Endodermal cell (in vitro differentiated cells): ENCODE measurements at places on chromosomes 2 and 18. TPM values are rescaled to one million over a fixed set of nuclear protein-coding genes. Genes with fewer than 3 reads are reported as not detected.

The TEKT4 gene
- not detected in 2 replicates for total RNA-seq

DNA sequence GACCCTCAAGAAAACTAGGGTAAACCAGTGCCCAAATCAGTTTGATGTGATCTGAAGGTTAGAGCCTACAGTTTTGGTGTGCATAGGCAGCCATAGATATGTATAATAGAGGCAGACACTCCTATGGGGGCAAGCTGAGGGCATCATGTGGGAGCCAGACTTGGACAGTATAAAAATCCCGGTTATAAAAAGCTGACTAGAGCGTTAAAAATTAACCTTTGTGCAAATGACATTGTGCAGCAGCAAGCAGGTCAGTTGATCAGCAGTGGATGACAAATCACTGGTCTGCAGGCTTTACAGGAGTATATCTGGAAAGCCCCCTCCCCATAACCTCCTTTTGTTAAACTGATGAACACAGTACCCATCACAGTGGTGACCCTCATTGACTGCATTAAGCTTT, 107.8 kb downstream of the CTNNA2 start:
- no peaks in the 10 kb centered on the region for H3K27me3 ChIP-seq
- H3K27ac ChIP-seq: no peak overlapping the region
- H3K4me3 ChIP-seq: no peak overlapping the region
- no peaks in the 10 kb centered on the region for H3K36me3 ChIP-seq

The MERTK gene
- total RNA-seq: 29.5 and 36.6 TPM in 2 replicates

GRCh38 chr2:61165946-61166345, 4.0 kb downstream of the C2orf74 start:
- no peak overlapping the region for H3K27ac ChIP-seq
- H3K4me1 ChIP-seq: no peaks in the 10 kb centered on the region
- DNase-seq: peak; percentile 64
- no peaks in the 10 kb centered on the region for H3K27me3 ChIP-seq

The LONRF2 gene
- total RNA-seq: 0.36 and 0.40 TPM in 2 replicates

- DNase-seq: no peak
- no peaks in the 10 kb centered on the region for H3K36me3 ChIP-seq
- no peak overlapping the region for H3K4me3 ChIP-seq
- H3K27ac ChIP-seq: no peak overlapping the region
- H3K4me1 ChIP-seq: no peaks in the 10 kb centered on the region
- no peaks in the 10 kb centered on the region for H3K27me3 ChIP-seq
Measured at GRCh38 chr2:66813976-66814375, 379.1 kb downstream of the MEIS1 start.

GRCh38 chr2:208982831-208983230, 441.0 kb upstream of the MAP2 start:
- H3K27ac ChIP-seq: no peak overlapping the region
- H3K4me1 ChIP-seq: no peaks in the 10 kb centered on the region
- DNase-seq: no peak
- H3K27me3 ChIP-seq: no peaks in the 10 kb centered on the region
- no peak overlapping the region for H3K4me3 ChIP-seq
- H3K36me3 ChIP-seq: no peaks in the 10 kb centered on the region

DNA sequence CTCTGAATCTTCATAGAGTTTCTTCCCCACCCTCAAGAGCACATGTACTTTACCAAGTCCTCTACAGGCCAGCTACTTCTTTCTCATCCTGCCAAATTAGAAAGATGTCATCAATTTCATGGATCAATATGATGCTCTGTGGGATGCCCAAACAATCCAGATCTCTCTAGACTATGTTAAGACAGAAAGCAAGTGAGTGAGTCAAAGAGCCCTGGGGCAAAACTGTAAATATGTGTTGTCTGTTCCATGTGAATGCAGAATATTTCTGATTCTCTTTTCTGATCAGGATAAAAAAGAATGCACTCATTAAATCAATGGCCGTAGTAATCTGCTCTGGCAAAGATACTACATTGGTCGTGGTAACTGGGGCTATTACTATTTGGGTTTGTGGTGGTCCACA, 53.1 kb upstream of the ROCK2 start:
- no peak overlapping the region for H3K4me3 ChIP-seq
- no peaks in the 10 kb centered on the region for H3K36me3 ChIP-seq
- no peak overlapping the region for H3K27ac ChIP-seq
- no peak for DNase-seq
- H3K27me3 ChIP-seq: no peaks in the 10 kb centered on the region
- no peaks in the 10 kb centered on the region for H3K4me1 ChIP-seq

The KYNU gene
- total RNA-seq: 2.3 to 4.2 TPM (median 3.2 TPM) in 3 replicates

The C2orf92 gene
- 14.9 and 17.4 TPM in 2 replicates for total RNA-seq

DNA sequence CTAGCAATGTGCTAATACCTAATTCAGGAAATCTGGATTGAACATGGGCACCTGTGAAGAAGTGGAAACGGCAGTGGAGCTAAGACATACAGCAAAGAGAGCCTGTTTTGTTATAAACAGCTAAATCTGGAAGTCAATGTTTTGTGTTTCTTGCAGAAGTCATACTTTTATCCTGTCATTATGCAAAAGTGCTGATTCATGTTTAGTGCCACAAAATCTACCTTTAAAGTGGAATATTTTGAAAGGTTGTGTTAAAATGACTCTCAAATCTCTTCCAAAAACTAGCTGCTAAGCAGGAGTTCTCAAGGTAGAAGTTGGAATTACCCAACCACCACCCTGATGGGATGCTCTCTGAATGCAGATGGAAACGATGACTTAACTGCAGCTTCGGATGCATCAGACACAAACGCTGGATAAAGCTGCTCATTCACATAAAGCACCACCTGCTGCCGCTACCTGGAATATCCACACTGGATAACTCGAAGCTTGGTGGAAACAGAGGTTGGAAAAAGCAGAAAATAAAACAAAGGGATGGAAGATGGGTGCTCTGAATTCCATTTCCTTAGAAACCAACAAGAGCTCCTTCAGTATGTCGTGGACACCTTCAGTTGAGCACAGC, 132.6 kb upstream of the ZNF236 start:
- H3K4me1 ChIP-seq: no peaks in the 10 kb centered on the region
- no peaks in the 10 kb centered on the region for H3K27me3 ChIP-seq
- no peak overlapping the region for H3K4me3 ChIP-seq
- DNase-seq: no peak
- H3K27ac ChIP-seq: no peak overlapping the region

DNA sequence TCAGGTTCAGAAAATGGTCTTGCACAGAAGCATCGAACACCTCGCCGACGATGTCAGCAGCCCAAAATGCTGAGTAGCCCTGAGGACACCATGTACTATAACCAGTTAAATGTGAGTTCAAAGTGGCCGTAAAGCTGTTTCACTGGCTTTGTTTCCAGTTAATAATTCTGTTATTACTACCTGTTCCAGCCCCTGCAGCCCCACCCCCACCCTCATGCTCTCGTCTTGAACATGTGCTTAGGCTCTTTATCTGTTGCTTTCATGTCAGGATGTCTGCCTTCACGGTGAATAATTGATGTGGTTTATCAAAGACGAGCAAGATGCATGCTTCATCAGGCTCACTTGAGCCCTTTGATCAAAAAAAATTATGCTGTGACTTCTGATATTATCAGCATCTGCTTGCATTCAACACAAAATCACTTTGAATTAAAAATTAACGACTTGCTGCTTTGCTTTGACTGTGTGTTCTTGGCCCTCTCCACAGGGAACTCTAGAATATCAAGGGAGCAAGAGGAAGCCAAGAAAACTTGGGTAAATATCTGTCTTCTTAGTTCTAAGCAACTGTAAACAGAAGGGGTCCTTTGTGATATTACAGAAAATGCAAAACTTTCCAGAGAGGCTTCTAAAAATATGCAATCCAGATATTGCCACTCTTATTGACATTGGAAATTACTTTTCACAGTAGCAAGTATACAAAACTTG, 63.4 kb upstream of the SP5 start:
- no peak for DNase-seq
- no peaks in the 10 kb centered on the region for H3K27me3 ChIP-seq
- H3K36me3 ChIP-seq: no peaks in the 10 kb centered on the region
- H3K4me1 ChIP-seq: no peaks in the 10 kb centered on the region
- H3K27ac ChIP-seq: no peak overlapping the region

- no peak for DNase-seq
- no peaks in the 10 kb centered on the region for H3K4me1 ChIP-seq
- no peaks in the 10 kb centered on the region for H3K27me3 ChIP-seq
Measured at GRCh38 chr2:4653991-4654390, 950.6 kb downstream of the DCDC2C start.

GRCh38 chr18:3180325-3180724, 39.4 kb downstream of the MYOM1 start:
- H3K36me3 ChIP-seq: no peaks in the 10 kb centered on the region
- no peaks in the 10 kb centered on the region for H3K27me3 ChIP-seq
- H3K4me3 ChIP-seq: no peak overlapping the region
- DNase-seq: no peak
- H3K27ac ChIP-seq: no peak overlapping the region

DNA sequence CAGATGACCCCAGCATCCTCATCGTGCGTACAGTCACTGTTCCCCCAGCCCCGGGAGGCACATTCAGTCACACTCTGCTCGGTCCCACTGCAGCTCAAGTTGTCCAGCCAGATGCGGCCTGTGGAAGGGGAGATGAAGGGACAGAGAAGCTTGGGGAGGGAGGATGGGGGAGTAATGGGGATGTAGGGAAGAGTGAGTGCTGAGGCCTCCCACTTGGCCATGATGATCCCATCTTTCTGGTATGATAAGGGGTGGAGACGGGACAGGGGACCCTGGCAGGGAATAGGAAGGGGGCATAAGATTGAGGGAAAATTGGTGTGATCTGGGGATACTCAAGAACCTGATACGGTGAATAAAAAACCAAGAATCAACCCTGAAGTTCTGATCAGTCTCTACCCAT, 3.5 kb downstream of the LOXL3 start:
- H3K4me3 ChIP-seq: no peak overlapping the region
- DNase-seq: peak; percentile 44
- no peak overlapping the region for H3K27ac ChIP-seq
- H3K4me1 ChIP-seq: no peaks in the 10 kb centered on the region
- H3K36me3 ChIP-seq: no peaks in the 10 kb centered on the region

The CD8B gene
- total RNA-seq: not detected in 3 replicates

GRCh38 chr2:182545420-182546167, 118.8 kb upstream of the PDE1A start:
- H3K4me3 ChIP-seq: no peak overlapping the region
- H3K27ac ChIP-seq: no peak overlapping the region
- H3K27me3 ChIP-seq: no peaks in the 10 kb centered on the region
- no peaks in the 10 kb centered on the region for H3K36me3 ChIP-seq

The TGFA gene
- total RNA-seq: 2.0 and 2.3 TPM in 2 replicates

DNA sequence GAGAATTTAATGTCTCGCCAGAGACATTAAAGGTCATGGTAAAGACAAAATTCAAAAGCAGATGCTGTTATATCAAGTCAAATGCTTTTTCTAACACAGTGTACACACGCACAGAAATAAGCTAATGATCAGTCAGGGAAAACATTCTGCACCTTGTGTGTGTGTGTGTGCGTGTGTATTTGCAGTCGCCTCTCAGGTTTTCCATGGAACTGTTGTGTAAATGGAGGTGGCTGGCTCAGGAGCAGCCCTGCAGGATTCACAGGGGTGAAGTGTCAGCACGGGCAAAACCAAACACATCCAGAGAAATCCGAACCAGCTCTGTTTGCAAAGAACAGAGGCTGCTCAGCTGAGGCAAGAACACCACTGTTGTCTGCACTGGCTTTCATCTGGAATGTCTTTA, 76.2 kb upstream of the YWHAQ start:
- DNase-seq: peak; percentile 36
- no peaks in the 10 kb centered on the region for H3K36me3 ChIP-seq
- no peak overlapping the region for H3K4me3 ChIP-seq
- peaks cover 4% of the 10 kb centered on the region for H3K4me1 ChIP-seq
- H3K27ac ChIP-seq: no peak overlapping the region
- H3K27me3 ChIP-seq: no peaks in the 10 kb centered on the region

The AOX1 gene
- total RNA-seq: 6.4 and 8.8 TPM in 2 replicates

- no peak for DNase-seq
- H3K4me3 ChIP-seq: no peak overlapping the region
- H3K4me1 ChIP-seq: no peaks in the 10 kb centered on the region
- H3K36me3 ChIP-seq: no peaks in the 10 kb centered on the region
Measured at GRCh38 chr2:232485348-232485756, 2.3 kb downstream of the ECEL1 start.

- no peak overlapping the region for H3K27ac ChIP-seq
- H3K27me3 ChIP-seq: no peaks in the 10 kb centered on the region
- no peaks in the 10 kb centered on the region for H3K36me3 ChIP-seq
- peak; percentile 26 for DNase-seq
- H3K4me1 ChIP-seq: peaks cover 6% of the 10 kb centered on the region
Measured at GRCh38 chr18:13543811-13544732, 182.3 kb downstream of the FAM210A start.

GRCh38 chr2:66426244-66427111, 8.4 kb upstream of the MEIS1 start:
- H3K4me1 ChIP-seq: peaks cover 5% of the 10 kb centered on the region

DNA sequence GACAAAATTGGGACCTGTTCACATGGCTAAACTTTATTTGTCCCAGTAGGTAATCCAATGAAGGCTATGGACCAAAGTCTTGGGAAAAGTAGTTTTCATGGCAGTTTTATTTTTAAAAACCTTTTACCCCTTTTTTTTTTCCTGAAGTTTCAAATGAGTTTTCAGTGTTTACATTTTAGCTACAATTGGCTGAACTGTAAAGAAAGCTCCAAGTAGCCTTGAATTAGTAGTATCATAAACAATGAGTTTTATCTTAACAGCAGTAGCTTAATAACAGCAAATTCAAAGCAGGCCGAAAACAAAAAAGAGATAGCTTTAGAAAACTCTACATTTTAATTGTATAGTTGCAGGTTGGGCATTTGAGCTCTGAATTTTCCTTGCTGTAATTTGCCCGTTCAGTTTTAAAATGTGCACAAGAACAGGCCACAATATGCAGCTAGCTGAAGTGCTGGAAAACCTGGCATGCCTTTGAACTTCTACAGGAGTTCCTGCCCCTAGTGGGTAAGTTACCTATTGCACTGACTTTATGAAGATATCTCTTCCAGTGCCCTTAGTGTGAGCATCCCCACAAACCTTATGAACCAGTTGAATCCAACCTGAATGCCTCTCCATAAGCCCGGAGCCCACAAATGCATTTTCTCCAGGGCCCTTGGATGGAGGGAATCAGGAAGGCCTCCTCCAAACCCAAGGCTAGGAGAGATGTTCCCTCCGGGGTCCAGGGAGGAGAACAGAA, 106.7 kb downstream of the XRCC5 start:
- H3K27me3 ChIP-seq: no peaks in the 10 kb centered on the region
- no peak for DNase-seq
- peaks cover 5% of the 10 kb centered on the region for H3K4me1 ChIP-seq
- H3K36me3 ChIP-seq: peaks cover 6% of the 10 kb centered on the region
- H3K4me3 ChIP-seq: no peak overlapping the region
- H3K27ac ChIP-seq: no peak overlapping the region

The CLASP1 gene
- total RNA-seq: 75.5 and 87.0 TPM in 2 replicates

GRCh38 chr2:25587361-25587760, 86.0 kb downstream of the DTNB start:
- no peaks in the 10 kb centered on the region for H3K27me3 ChIP-seq
- H3K36me3 ChIP-seq: no peaks in the 10 kb centered on the region
- no peaks in the 10 kb centered on the region for H3K4me1 ChIP-seq
- H3K27ac ChIP-seq: peak overlapping the region; percentile 13
- no peak overlapping the region for H3K4me3 ChIP-seq

The CHN1 gene
- 24.2 and 24.3 TPM in 2 replicates for total RNA-seq

The RASGRP3 gene
- 0.27 TPM in 1 of 2 replicates, not detected in the other for total RNA-seq
